ENCODE measurements at places on chromosomes 12 and 14.
A peak's percentile ranks its signal among the peaks of the same experiment; 100 is the strongest.

GRCh38 chr12:115075552-115076170 lies 391.7 kb upstream of the TBX3 start:
- no peaks in the 10 kb centered on the region for H3K4me1 ChIP-seq
- DNase-seq, result no peak
- H3K27me3 ChIP-seq, result no peaks in the 10 kb centered on the region

DNA sequence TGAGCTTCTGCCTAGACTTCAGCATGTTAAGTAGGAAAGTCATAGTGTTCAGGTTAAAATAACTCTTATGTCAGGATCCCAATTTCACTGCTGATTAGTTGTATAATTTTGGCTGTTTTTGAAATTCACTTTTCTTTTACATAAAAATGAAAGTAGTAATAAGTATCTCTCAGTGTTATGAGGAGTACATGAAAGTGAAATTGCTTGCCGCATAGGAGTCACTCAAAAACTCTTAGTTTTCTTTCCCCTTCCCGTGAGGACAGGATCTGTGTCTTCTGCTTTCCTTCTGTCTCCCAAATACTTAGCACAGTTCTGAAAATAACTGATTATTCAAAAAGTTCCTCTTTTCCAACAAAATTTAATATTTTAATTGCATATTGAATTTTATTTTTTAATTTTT lies 100.5 kb downstream of the SLC38A4 start:
- no peaks in the 10 kb centered on the region for H3K27me3 ChIP-seq
- H3K4me3 ChIP-seq, result no peak overlapping the region
- H3K36me3 ChIP-seq, result no peaks in the 10 kb centered on the region
- no peak overlapping the region for H3K27ac ChIP-seq

- no peak for DNase-seq
- no peak overlapping the region for H3K27ac ChIP-seq
- H3K4me3 ChIP-seq, result no peak overlapping the region
- no peaks in the 10 kb centered on the region for H3K36me3 ChIP-seq
Measured at GRCh38 chr12:77294016-77294415, 228.6 kb upstream of the E2F7 start.

DNA sequence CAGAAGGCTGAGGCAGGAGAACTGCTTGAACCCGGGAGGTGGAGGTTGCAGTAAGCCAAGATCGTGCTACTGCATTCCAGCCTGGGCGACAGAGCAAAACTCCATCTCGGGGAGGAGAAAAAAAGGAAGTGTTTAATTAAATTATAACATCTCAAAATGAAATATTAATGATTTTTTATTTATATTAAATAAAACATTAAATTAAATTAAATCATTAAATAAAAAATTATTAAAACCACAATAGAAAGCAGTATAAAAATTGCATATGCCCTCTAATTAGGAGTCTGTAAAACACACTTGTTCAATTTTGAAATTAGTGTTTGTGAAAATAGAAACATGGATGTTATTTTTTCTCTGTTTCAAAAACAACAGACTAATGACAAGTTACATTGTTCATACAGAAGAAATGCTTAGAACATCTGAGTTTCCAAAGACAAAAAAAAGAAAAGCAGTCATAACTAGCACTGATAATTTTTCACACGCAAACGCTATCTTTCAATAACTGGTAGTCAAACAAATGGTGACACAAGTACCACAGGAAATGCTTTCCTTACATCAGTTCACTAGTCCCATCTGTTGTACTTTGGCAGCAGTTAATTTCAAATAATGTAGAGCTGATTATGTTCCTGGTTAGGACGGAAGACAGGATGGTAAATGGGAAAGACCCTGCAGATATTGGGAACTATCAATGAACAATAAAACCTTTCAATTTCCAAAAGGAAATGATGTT lies 54.9 kb downstream of the HECTD4 start:
- no peaks in the 10 kb centered on the region for H3K36me3 ChIP-seq
- no peaks in the 10 kb centered on the region for H3K4me1 ChIP-seq

DNA sequence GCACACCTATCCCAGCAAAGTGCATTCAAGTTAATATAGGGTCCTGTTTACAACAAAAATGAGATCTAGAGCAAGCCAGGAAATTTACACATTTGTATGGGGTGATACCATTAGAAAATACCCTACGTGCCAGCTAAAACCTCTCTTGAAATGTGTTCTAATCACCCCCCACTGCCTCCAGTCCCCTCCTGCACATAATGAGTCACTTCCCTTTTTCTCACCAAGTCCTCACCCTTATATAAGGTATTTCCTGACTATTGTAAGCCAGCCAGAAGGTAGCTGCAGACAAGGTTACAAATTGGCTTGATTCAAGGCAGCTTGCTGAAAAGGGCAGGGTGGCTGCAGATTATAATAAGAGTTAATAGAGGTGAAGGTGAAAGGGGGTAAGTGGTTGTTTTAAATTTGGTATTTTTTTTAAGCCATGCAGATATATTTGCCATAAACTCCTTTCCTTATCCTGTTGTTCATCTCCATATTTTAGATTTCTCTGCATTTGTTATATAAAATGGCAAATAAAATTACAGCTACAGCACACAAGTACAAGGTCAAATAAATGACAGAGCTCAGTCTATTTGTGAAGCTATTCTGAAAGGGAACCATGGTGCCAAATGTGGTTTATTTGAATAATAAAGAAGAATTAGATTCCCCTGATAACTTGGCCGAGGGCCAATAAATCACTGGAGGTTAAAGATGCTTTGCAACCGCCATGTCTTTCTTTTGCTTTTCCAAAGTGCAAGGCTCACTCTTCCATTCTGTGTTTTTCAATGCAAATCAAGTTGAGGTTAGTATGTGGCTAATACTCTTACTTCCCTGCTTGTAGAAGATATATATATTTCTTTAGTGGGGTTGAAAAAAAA lies 385.9 kb downstream of the EGLN3 start:
- H3K36me3 ChIP-seq, result no peaks in the 10 kb centered on the region
- no peaks in the 10 kb centered on the region for H3K4me1 ChIP-seq
- no peak for DNase-seq
- no peak overlapping the region for H3K4me3 ChIP-seq
- H3K27ac ChIP-seq, result no peak overlapping the region
- no peaks in the 10 kb centered on the region for H3K27me3 ChIP-seq

- H3K4me3 ChIP-seq, result no peak overlapping the region
- H3K27me3 ChIP-seq, result no peaks in the 10 kb centered on the region
- H3K4me1 ChIP-seq, result no peaks in the 10 kb centered on the region
- H3K27ac ChIP-seq, result no peak overlapping the region
- H3K36me3 ChIP-seq, result no peaks in the 10 kb centered on the region
- DNase-seq, result no peak
Measured at GRCh38 chr12:112894128-112894527, 12.6 kb upstream of the OAS1 start.

GRCh38 chr12:100401660-100402059 lies 44.8 kb downstream of the SLC17A8 start:
- no peaks in the 10 kb centered on the region for H3K27me3 ChIP-seq
- H3K36me3 ChIP-seq, result no peaks in the 10 kb centered on the region
- H3K27ac ChIP-seq, result no peak overlapping the region
- H3K4me3 ChIP-seq, result no peak overlapping the region
- H3K4me1 ChIP-seq, result no peaks in the 10 kb centered on the region

- peaks cover 3% of the 10 kb centered on the region for H3K36me3 ChIP-seq
- no peaks in the 10 kb centered on the region for H3K27me3 ChIP-seq
- no peak for DNase-seq
- H3K4me3 ChIP-seq, result no peak overlapping the region
Measured at GRCh38 chr12:101782273-101782731, 43.0 kb upstream of the SYCP3 start.

- H3K36me3 ChIP-seq, result no peaks in the 10 kb centered on the region
- no peaks in the 10 kb centered on the region for H3K4me1 ChIP-seq
- H3K27me3 ChIP-seq, result no peaks in the 10 kb centered on the region
- no peak overlapping the region for H3K4me3 ChIP-seq
- H3K27ac ChIP-seq, result no peak overlapping the region
Measured at GRCh38 chr14:99564256-99564925, 39.6 kb downstream of the CCDC85C start.

- H3K4me1 ChIP-seq, result no peaks in the 10 kb centered on the region
- no peaks in the 10 kb centered on the region for H3K36me3 ChIP-seq
- H3K4me3 ChIP-seq, result no peak overlapping the region
Measured at GRCh38 chr14:96637521-96637920, 135.3 kb downstream of the PAPOLA start.

DNA sequence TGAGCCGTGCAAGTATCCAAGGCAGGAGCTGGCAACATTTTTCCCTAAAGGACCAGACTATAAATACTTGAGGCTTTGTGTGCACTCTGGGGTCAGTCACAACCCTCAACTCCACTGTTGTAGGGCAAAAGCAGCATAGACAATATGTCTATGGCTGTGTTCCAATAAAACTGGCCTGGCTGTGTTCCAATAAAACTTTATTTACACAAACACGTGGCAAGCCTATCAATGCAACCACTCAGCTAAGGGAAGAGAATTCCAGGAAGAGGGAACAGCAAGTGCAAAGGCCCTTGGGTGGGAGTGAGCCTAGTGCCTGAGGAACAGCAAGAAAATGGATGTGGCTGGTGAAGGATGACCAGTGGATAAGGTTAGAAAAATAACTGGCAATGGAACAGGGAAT lies 11.3 kb upstream of the FAM181A start:
- no peak for DNase-seq
- no peak overlapping the region for H3K4me3 ChIP-seq
- H3K27me3 ChIP-seq, result no peaks in the 10 kb centered on the region
- H3K4me1 ChIP-seq, result no peaks in the 10 kb centered on the region
- H3K27ac ChIP-seq, result no peak overlapping the region
- no peaks in the 10 kb centered on the region for H3K36me3 ChIP-seq

DNA sequence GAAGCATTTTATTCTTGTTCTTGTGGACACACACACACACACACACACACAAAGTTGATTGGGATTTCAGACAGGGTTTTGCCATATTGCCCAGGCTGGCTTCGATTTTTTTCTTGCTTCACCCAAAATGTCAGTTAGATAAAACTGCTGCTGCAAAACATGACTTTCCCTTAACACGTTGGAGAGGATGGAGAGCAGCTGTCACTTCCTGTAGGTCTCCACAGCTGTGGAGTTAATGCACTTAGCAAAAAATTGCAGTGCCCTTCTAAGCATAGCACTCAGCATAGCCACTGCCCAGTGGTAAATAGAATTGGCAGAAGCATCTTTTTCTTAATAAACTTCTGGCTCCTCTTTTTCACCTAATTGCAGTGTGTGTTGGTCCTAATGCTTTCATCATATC lies 54.5 kb downstream of the PDZRN4 start:
- no peak overlapping the region for H3K4me3 ChIP-seq
- H3K27me3 ChIP-seq, result no peaks in the 10 kb centered on the region
- no peak for DNase-seq

DNA sequence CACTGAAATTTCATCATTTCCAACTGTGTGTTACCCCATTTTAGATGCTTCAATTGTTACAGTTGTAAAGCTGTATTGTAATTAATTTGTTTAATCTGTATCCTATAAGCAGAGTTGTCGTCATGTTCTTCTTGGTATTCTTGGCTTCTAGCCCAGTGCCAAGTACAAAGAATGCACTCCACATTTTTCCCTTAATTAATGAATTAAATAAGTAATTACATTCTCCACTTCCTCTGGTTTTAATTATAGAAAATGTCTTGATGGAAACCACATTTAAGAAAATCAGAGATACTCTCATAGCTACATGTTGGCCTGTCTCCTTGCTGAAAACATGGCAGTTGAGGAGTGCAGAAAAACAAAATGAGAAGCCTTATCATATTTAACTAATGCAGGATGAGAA lies 746 bp downstream of the DNAI7 start:
- H3K27me3 ChIP-seq, result no peaks in the 10 kb centered on the region
- H3K4me3 ChIP-seq, result peak overlapping the region; percentile 90
- no peak for DNase-seq
- peak overlapping the region; percentile 92 for H3K27ac ChIP-seq
- no peaks in the 10 kb centered on the region for H3K36me3 ChIP-seq

DNA sequence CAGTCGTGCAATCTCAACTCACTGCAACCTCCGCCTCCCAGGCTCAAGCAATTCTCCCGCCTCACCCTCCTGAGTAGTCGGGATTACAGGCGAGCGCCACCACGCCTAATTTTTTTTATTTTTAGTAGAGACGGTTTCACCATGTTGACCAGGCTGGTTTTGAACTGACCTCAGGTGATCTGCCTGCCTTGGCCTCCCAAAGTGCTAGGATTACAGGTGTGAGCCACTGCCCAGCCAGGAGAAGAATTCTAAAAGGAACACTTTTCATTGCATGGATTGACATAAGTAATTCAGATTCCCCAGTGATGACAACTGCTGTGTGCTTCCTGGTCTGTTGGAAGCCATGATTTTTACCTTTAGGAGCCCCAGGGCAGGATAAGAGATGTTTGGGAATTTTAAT lies 22.1 kb downstream of the DMAC2L start:
- H3K4me1 ChIP-seq, result peaks cover 11% of the 10 kb centered on the region
- H3K36me3 ChIP-seq, result peaks cover 5% of the 10 kb centered on the region
- no peaks in the 10 kb centered on the region for H3K27me3 ChIP-seq
- no peak overlapping the region for H3K4me3 ChIP-seq
- no peak overlapping the region for H3K27ac ChIP-seq

DNA sequence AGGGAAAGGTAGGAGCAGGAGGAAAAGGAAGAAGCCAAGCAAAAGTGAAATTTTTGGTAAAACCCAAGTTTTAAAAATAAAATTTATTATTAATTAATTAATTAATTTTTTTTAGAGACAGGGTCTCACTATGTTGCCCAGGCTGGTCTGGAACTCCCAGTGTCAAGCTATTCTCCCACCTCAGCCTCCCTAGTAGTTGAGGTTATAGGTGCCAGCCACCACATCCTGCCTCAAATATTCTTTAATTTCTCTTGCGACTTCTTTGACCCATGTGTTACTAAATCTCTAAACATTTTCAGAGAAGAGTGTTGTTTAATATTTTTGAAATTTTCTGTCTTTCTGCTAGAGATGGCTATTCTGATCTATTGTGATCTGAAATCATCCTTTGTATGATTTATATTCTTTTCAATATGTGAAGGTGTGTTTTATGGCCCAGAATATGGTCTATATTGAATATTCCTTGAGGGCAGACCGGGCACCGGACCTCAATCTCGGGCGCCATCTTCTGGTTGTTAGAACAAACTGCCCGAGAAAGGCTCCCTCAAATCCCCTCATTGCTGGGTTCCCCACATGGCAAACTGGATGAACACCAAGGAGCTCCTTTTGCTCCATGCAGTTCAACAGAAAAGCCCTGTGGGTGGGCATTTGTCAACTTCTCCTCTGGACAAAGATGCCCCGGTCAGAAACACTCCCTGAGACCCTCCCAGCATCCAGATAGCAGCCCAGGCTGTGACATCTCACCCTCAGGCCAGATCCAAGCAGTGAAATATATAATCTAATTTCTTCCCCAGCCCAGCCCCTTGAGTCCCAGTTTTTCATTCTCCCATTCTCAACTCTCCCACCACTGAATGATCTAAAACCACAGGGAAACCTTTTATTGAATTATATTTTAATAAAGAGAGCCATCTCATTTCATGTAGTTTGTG lies 110.5 kb downstream of the ASCL4 start:
- no peaks in the 10 kb centered on the region for H3K36me3 ChIP-seq
- no peak overlapping the region for H3K27ac ChIP-seq
- no peaks in the 10 kb centered on the region for H3K4me1 ChIP-seq
- DNase-seq, result peak; percentile 14
